T-helper 22 cell (primary cell): ENCODE measurements at places on chromosomes 12 and 14.

DNA sequence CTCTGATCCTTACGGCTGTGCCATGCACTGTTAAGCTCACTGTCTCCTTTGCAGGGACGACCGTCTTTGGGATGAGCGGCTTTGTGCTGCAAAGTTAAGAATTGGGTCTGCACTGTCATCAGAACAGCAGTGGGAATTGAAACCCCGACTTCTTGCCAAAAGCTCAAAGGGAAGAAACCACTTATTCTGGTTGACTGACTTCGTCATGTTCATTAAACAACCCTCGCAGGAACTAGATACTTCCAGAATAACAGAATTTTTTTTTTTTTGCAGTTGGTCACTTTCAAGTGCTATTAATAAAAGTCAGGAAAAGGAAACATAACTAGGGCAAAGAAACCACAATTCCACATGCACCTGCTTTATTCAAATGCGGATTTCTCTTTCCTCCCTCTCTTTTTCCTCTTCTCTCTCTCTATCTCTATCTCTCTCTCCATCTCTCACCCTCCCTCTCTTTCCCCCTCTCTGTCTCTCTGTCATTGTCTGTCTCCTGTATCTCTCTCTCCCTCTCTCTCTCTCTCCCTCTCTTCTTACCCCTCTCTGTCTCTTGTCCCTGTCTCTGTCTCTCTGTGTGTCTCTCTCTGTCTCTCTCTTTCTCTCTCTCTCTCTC lies 12.3 kb upstream of the GLT1D1 start:
- DNase-seq, result no peak

- no peak for DNase-seq
Observed at GRCh38 chr14:93092606-93093556, 22.8 kb downstream of the ITPK1 start.

- DNase-seq, result no peak
Observed at GRCh38 chr14:105290621-105291346, 10.0 kb downstream of the BRF1 start.

DNA sequence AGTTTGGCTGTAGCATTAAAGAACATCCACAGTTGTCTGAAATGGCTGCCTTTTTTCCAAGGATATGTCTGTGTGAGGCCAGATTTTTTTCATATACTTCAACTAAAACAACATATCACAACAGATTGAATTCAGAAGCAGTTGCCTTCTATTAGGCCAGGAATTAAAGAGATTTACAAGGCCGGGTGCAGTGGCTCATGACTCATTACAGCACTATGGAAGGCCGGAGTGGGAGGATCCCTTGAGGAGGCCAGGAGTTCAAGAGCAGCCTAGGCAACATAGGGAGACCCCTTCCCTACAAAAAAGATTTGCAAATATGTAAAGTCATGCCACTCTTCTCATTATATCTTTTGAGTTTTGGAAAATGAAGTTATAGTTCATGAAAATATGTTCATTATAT lies 108.6 kb downstream of the KTN1 start:
- DNase-seq, result no peak

- no peak for DNase-seq
Observed at GRCh38 chr14:104731320-104732294, 7.6 kb downstream of the ADSS1 start.

DNA sequence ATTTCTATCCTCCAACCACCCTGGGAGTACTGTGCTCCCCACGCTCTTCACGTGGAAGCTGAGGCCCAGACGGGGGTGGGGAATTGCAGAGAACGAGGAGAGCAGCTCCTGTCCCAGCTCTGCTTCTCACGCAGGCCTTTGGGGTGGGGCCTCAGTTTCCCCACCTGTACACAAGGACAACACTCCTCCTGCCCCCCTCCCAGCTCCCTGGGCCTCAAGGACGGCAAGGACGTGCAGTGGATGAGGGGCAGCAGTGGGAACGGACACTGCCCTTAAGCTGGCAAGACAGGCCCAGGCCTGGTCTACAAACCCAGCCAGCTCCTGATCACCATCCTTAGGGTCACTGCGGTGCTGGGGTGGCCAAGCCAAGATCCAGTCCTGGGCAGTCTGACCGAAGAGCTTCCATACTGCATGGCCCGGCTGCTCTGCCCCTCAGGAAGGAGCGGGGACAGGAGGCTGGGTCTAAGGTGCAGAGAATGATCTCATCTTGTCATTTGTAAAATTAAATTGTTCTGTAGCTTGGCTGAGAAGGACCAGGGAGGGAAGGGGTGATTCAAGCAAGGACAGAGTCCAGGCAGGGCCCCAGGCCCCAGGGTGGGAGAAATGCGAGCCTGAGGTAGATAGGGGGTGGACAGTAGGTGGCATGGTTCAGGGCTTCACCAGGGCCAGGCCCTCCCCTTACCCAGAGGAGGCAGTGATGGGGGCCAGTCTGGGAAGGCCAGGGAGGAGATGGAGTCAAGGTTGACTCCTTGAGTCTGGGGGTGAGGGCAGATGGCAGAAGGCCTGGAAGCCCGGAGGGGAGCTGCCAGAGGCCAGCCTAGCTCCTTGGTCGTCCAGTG lies 1.3 kb upstream of the CLBA1 start:
- no peak for DNase-seq

- no peak for DNase-seq
Observed at GRCh38 chr14:68245146-68246073, 425.8 kb downstream of the RAD51B start.

DNA sequence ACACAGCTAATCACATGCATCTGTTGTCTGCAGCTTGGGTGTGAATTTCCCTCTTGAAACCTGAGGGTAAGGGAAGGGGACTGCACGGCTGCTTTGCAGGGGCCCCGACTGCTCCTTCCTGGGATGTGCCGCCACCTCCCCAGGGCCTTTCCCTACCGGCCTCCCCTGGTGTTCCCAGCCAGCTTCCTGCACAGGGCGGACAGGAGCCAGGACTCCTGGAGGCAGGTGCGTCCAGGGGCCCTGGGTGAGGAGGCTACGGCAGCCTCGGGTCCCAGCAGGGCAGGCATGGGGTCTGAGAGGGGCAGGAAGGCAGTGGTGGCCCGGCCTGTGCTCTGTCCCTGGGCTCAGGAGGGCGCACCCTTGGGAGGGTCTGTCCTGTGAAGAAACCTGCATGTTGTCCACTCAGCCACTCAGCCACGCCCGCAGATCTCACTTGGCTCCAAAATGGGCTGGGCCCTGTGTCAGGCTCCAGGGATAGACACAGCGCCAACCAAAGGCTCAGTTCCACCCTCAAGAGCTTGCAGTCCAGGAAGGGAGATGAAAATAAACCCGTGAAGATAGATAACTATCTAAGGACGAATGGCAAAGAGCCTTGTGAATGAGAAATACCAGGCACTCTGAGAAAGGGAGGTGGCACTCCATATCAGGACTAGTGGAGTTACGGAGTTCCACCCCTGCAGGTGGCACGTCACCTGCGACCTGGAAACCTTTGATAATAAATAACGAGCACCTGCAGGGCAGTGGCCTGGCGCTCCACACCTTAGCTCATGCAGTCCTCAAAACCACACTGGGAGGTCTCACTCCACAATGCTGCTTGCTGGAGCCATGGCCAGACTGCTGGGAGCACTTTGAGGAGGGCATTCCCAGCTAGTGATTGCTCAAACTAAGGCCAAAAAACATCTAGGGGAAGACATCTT lies 427.4 kb downstream of the AACS start:
- no peak for DNase-seq
